ENCODE measurements at places on chromosomes 5 and 9. TPM values are rescaled to one million over a fixed set of nuclear protein-coding genes. Genes with fewer than 3 reads are reported as not detected.

DNA sequence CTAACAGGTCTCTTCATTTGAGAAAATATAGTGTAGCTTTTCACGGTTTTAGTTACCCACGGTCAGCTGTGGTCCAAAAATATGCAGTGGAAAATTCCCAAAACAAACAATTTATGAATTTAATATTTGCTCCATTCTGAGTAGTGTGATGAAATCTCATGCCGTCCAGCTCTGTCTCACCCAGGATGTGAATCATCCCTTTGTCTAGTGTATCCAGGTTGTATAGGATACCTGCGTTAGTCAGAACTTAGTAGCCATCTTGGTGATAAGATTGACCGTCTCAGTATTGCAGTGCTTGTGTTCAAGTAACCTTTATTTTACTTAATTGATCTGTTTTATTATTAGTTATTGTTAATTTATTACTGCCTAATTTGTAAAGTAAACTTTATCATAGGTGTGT lies 41.1 kb downstream of the NDUFS4 start:
- no peak for DNase-seq

- DNase-seq, result no peak
These were observed 210.8 kb upstream of the SMARCA2 start for GRCh38 chr9:1804128-1804865.

DNA sequence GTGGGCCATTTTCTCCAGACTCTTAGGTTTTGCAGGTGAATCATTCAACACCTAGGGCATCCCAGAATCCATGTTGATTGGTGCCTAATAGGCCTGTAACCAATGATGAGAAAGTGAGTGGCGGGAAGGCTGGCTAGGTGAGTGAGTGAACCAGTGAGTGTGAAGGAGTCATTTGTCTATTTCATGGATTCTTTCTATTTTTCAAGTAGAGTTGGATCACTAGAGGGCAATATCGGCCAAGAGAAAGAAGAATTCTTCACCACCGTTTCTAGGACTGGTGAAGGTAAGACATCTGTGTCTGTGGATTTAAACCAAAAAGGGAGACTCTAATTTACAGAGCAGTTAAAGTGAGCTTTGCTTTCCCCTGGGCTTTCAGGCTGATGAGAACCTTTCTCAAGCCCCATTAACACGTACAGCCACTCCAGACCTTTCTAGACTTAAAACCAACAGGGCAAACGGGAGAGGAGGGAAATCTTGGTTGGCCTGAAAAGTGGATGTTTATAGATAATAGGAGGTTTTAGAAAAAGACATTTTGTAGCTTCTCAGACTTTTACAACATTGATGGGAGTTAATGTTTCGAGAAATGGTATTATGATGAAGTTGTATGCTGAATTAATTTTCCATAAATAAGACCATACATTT lies 114.3 kb upstream of the IL12B start:
- no peak for DNase-seq

DNA sequence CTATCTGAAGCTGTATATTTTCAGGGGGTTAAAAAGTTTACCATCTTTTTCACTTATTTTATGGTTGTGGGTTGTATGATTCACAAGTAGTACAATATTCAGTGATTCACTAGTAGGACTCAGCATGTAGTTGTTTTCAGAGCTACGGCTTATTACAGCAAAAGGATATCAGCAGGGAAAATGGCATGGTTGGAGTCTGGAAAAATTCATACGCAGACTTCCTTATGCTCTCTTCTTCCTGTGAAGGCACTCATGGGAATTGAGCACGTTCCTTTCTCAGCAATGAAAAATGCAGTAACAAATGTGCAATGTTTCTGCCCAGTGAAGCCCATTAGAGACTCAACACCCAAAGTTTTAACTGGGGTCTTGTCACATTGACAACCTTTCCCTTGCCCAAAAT lies 250.5 kb downstream of the KCNN2 start:
- DNase-seq, result no peak

DNA sequence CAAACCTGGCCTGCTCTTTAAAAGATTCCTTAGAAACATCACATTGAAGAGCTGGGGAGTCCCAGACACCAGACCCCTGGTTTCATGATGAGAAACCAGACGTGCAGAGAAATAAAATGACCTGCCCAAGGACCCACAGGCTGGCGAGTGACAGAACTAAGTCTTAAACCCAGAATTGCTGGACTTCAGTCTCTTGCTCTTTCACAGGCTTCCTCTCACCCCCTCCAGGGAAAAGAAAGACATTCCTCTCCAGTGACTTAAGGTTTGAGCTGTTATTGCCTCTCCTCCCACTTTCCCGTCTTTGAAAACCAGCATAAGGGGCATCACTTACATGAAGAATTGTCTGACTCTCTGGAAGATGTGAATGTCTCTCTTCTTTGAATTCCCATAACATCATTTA lies 535.2 kb downstream of the IRX1 start:
- no peak for DNase-seq

- peak; percentile 22 for DNase-seq
These were observed 99.1 kb downstream of the FBXO38 start for GRCh38 chr5:148482697-148483462.

DNA sequence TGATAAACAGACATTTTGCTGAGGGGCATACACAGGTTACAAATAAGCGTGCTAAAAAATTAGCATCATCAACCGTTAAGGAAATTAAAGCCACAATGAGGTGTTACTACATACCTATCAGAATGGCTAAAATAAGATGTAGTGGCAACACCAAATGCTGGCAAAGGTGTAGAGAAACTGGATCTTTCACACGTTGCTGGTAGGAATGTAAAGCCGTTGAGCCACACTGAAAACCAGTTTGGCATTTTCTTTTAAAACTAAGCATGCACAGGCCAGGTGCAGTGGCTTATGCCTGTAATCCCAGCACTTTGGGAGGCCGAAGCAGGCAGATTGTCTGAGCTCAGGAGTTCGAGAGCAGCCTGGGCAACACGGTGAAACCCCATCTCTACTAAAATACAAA lies 67.0 kb upstream of the SYK start:
- no peak for DNase-seq

- no peak for DNase-seq
These were observed 262.8 kb downstream of the CDH10 start for GRCh38 chr5:24381861-24382489.

DNA sequence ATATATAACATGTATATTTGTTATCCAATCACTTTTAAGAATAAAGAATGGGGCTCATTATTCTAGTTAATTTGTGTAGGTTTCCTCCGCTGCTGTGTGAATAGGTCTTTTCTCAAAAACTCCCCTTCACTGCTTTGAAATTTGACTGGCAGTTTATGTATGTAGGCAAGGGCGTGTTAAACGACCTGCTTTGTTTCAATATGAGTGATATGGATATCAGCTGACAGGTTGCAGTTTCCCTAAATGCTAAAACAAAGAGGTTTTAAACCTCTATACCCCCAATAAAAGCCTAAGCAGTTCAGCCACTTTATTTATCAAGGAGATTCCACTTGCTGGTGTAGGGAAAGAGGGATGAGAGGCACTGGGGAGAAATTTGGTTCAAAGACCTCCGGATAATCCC lies 159.6 kb downstream of the TMEM167A start:
- no peak for DNase-seq

DNA sequence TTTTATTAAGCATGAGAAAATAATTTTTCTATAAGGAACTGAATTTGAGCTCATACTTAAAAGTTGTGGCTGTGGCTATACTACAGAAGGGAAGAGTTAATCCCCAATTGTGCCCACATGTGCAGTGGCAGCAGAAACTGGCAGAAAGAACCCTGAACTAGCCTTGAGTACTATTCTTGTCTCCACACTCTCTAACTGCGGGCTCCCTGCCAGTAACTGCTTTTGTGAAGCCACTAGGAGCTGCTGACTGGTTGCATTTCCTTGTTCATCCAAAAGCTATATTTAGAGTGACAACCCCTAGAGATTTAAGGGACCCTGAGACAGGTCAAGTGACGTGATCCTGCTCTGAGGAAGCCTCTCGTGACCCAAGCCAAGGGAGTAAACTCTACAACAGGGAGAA lies 238.6 kb downstream of the ELAVL2 start:
- DNase-seq, result no peak

DNA sequence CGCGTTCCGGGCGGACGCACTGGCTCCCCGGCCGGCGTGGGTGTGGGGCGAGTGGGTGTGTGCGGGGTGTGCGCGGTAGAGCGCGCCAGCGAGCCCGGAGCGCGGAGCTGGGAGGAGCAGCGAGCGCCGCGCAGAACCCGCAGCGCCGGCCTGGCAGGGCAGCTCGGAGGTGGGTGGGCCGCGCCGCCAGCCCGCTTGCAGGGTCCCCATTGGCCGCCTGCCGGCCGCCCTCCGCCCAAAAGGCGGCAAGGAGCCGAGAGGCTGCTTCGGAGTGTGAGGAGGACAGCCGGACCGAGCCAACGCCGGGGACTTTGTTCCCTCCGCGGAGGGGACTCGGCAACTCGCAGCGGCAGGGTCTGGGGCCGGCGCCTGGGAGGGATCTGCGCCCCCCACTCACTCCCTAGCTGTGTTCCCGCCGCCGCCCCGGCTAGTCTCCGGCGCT lies at the start of gene DAPK1:
Gene DAPK1, plus strand, starts transcription at position 264 of the 442 bp plus-strand sequence. CDS start 1,211 bp downstream, outside the sequence.
- peak; percentile 79 for DNase-seq

- no peak for DNase-seq
These were observed 335.1 kb upstream of the PDE4D start for GRCh38 chr5:60228676-60229075.

DNA sequence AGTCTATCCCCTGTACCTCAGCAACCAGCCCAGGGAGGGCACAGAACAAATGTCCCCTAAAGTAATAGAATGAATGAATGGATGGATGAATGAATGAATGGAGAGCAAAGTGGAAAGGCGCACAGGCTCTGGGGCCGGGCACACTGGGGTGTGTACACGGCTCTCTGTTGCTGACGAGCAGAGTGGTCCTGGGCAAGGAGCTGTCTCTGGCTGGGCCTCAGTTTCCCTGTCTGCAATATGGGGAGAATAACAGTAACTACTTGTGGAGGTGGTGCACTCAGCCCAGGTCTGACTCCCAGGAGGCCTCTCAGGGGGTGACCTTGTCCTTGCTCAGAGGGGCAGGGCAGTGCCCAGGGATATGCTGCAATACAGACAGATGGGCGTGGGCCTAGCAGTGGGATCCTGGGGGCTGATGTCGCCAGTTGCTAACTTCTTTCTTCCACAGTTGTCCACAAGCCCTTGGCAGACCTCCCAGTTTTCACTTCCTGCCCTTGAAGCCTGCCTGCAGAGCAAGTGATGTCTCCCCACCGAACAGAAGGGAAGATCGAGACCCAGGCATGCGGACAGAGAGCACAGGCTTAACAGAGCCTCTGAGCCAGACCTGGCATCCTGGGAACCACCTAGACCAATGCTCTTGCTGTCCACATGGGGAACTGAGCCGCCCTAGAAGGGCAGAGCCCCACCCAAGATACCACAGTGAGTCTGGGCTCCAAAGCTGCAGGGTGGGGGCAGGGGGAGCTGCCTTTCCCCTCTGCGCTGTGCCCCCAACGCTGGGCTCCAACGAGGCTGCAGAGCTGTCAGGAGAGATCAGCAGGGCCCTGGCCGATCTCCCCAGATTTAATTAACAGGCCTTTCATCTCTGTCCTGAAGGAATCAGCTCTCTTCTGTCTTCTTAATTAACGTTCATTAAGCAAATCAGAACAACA lies 13.6 kb upstream of the LAMC3 start:
- DNase-seq, result no peak

DNA sequence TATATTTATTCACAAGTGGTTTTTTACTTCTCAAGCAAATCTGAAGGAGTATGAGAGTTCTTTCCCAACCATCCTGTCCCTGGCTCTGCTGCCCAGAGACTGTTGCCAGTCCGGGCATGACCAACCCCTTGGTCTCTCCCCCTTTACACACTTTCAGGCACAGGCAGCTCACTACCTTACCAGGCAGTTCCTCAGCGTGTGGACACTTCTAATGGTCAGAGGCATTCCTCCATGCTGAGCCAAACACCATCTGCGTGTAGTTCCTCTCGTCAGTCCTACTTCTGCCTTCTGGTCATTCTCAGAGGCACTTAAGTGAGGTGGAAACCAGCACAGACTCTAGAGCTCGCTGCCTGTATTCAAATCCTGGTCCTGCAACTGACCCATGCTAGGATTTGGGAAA lies 56.1 kb downstream of the TSTD2 start:
- no peak for DNase-seq

DNA sequence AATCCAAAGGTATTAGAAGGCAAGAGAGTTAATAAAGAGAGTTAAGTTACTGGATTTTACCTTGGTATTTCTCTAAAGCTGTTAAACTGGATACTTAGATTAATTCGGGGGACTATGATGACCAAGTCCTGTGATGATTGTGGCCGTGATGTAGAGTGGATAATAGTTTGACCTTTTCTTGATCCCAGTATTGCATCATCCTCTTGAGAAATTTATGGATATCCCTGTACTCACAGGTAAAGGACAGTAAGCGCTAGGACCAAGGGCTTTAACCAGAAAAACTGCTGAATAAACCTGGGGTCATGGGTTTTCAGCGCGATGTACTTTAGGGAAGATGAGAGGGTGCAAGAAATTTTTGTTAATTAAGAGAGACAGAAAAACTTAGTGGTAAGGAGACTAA lies 8.3 kb downstream of the OR13C8 start:
- no peak for DNase-seq

DNA sequence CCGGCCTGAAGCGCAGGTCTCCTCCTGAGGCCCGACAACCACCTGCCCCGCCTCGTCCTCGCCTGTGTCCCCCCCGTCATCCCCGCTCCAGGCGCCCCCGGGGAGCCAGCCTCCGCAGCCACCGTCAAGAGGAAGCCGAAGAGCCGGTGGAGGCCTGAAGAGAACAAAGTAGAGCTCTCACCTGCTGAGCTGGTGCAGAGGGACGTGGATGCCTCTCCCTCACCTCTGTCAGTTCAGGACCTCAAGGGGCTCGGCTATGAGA lies 169.9 kb downstream of the HINT1 start:
- DNase-seq, result no peak

GRCh38 chr9:76812591-76812990 lies 48.4 kb downstream of the PCA3 start:
- DNase-seq, result no peak

- no peak for DNase-seq
These were observed 3.0 kb upstream of the SLC44A1 start for GRCh38 chr9:105241356-105242043.

Gene SLIT3
- total RNA-seq, result 17.3 TPM

Gene IFNA13
- total RNA-seq, result not detected

Gene CA9
- total RNA-seq, result 1.6 TPM

Gene OGN
- total RNA-seq, result 9.7 TPM

Gene RAB3C
- total RNA-seq, result 1.2 TPM

Gene CKS2
- 42.1 TPM for total RNA-seq

Gene NFX1
- 60.1 TPM for total RNA-seq
